D721Med (cell line): ENCODE measurements at places on chromosomes 13 and 19.

DNA sequence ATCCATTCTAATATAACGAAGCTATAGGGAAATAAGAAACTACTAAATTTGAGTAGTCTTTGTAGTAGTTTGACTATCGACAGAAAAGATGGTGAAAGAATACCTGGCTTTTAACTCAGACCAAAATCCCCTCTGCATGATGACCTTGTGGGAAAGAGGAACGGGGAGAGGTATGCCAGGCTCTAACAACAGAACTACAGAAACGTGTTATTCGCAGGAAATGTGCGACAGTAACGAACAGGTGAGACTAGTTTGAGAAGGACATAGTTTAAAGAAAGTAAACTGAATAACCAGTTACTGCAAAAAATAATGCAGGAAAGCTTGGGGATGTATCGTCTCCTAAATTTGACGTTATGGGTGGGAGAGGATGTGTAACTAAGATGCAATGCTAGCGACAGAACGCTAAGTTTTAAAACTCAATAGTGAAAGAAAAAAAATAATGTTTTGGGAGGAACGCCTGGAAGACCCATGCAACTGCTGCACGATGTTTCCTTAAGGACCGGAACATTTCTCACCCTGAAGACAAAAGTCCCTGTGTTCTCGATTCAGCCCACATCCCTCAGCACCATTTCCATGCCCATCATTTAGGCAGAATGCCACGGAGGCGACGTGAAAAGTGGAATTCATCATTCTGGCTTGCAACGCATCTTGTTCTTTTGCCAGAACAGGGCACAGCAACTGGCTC, 1.6 kb upstream of the RAP2A start:
- DNase-seq = no peak

DNA sequence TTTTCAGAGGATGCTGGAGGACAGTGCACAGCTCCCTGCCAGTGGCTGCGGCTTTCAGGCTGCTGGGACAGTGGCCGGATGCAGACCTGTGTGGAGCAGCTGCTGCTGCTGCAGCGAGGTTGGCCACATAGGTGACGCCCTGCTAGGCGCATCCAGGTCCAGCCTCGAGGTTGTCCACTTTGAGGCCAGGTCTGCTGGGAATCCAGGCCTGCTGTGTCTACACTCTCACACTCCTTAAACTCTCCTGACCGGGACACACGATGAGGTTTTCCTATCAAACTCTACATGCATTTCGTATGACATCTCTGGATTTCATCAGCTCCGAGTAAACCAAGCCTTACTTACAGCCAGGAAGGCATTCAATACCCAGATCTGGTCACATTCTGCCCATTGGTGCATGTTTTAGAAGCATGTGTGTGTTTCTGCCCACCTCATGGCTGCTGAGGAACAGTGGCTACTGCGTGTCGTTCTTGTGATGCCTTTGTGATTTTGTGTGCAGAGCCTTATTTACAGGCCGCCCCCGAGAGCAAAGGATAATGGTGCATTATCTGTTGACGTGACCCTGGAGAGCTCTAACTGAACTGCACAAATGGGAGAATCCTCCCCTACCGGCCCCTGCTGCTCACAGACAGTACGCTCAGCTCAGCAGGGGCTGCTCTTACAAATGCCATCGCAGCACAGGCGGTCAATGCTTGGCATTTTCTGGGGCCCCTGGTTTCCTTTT, 12.3 kb upstream of the MCF2L start:
- no peak for DNase-seq

- DNase-seq = no peak
Measured at GRCh38 chr13:42967660-42968059, 24.4 kb downstream of the EPSTI1 start.

- DNase-seq = no peak
Measured at GRCh38 chr13:59279576-59279975, 884.2 kb downstream of the DIAPH3 start.

DNA sequence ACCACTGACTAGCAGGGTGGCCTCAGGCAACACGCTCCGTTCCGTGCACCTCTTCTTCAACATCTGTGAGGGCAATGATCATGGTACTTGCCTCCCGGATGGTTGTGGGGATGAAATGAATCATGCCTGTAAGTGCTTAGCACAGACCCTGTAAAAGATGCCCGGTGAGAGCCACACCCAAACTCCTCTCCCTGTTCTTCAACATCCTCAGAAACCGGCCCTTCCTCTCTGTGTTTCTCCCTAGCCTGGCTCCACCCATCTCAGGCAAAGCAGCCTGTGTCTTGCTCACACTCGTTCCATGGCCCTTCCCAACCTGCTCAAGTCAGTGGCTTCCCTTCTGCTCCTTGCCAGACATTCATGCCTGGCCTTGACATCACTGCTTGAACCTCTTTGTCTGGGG, 5.8 kb upstream of the DMKN start:
- no peak for DNase-seq

- no peak for DNase-seq
Measured at GRCh38 chr19:47848823-47849473, 10.1 kb upstream of the TPRX2 start.

DNA sequence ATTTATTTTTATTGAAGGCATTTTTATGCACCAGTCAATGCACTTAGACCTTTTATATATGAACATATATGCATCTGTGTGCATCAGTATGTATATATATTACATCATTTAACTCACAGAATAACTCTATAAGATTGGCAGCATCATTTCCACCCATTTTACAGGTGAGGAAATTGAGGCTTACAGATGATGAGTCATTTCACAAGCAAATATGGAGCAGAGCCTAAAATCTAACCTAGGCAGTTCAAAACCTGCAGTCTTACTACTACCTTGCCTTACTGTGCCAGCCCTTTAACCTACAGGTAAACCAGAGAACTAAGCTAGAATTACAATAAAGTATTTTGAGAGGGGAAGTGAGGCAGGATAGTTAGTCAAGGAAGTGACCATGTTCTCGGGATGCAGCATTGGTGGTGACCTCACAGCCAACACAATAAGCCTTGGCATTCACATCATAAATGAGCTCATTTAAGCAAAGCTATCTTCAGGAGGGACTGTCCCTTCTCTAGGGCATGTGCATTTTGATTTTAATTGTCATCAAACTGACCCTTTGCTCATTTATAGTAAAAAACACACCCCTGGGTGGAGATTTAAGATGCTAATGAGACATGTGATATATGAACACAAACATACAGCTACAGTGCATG, 274.3 kb downstream of the DCLK1 start:
- DNase-seq = no peak

- no peak for DNase-seq
Measured at GRCh38 chr13:81551036-81551435, 1210.1 kb upstream of the SPRY2 start.

GRCh38 chr19:10093295-10094186, 7.4 kb downstream of the SHFL start:
- peak; percentile 8 for DNase-seq

DNA sequence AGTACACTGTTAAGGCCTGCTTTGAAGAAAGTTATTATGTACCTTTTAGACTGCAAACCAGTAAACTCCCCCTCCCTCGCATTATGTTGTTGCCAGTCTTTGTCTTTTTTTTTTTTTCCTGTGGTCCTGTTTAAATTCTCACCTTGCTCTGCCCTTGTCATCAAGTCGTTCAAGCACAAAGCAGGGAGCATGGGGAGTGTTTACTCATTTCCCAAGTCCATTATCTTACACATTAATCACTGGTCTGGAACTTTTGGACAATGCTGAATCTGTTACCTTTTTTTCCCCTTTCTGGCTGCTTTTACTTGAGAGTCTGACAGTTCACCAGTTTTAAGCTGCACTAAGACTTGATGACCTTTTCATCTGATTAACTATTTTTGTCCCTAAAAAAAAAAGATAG, 108.2 kb downstream of the DACH1 start:
- no peak for DNase-seq

DNA sequence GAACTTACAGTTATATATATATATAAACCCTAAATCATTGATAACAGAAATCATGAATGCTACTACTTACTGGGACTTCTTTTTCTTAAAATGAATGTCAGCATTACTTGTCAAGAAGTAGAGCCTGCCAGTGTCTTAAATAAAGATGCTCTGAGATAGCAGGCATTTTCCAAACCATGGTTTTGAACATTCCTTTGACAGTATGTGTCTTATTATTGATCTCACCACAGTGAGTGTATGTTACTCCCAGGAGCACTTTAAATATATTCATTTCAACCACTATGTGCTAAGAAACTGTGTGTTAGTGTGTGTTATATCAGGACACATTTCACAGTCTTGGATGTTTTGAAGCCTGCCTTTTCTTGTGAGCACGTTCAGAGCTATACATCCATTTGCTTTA, 28.2 kb downstream of the TNFRSF19 start:
- DNase-seq = no peak
